Activated naive CD4-positive, alpha-beta T cell (primary cell): ENCODE measurements at places on chromosomes 5 and 9.
A peak's percentile ranks its signal among the peaks of the same experiment; 100 is the strongest.

- no peak for DNase-seq
Observed at GRCh38 chr5:151742870-151743294, 15.5 kb downstream of the ATOX1 start.

DNA sequence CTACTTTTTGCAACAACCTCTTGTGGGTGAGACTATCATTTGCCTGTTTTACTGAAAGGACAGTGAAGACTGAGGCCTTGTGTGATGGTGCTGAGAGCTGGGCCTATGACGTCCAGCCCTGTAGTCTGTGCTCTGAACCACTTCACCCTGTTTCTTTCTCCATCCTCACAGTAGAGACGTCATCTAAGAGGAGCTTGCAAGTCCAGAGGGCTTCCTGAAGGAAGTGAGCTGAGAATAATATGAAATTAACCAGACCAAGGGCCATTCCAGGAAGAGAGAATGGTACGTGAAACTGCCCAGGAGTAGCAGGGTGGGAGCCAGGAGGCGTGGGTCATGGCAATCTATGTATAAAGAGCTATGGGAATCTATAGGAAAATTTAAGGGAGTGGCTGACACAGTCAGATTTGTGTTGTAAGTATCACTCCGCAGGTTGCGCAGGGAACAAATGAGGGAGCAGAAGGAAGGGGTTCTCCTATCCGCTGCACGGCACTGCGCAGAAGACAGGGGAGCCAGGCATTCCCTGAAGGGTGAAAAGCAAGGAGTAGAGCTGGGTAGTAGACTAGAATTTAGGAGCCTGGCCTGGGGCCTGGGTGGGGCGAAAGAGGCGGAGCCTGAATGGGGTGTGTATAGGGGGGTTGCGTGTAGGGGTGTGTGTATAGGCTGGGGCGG lies 596 bp upstream of the FGFR4 start:
- no peak for DNase-seq

- DNase-seq, result no peak
Observed at GRCh38 chr5:56833325-56833724, 18.0 kb downstream of the MAP3K1 start.

GRCh38 chr5:160486573-160486972 lies 64.9 kb downstream of the PTTG1 start:
- no peak for DNase-seq

- no peak for DNase-seq
Observed at GRCh38 chr5:10445352-10445751, 3.7 kb downstream of the ROPN1L start.

DNA sequence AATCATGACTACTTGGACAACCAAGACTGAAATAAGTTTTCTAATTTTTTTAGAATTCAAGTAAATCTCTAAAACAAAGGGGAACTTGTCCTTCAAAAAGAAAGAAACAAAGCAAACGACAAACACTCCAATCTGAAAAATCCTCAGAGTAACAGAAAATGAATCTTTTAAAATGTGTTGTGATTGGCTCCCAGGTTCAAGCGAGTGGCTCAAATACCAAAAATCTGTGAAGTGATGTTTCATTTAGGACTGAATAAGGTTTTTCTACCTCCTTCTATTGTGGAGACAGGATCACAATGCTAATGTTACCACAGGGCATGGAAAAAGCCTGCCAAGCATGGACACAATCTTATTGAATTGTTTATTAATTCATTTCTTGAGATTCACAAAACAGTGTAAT lies 415.7 kb downstream of the RAB3C start:
- DNase-seq, result no peak

GRCh38 chr5:50864466-50864865 lies 198.0 kb downstream of the PARP8 start:
- DNase-seq, result no peak

GRCh38 chr5:89268460-89268859 lies 385.5 kb upstream of the MEF2C start:
- DNase-seq, result no peak

DNA sequence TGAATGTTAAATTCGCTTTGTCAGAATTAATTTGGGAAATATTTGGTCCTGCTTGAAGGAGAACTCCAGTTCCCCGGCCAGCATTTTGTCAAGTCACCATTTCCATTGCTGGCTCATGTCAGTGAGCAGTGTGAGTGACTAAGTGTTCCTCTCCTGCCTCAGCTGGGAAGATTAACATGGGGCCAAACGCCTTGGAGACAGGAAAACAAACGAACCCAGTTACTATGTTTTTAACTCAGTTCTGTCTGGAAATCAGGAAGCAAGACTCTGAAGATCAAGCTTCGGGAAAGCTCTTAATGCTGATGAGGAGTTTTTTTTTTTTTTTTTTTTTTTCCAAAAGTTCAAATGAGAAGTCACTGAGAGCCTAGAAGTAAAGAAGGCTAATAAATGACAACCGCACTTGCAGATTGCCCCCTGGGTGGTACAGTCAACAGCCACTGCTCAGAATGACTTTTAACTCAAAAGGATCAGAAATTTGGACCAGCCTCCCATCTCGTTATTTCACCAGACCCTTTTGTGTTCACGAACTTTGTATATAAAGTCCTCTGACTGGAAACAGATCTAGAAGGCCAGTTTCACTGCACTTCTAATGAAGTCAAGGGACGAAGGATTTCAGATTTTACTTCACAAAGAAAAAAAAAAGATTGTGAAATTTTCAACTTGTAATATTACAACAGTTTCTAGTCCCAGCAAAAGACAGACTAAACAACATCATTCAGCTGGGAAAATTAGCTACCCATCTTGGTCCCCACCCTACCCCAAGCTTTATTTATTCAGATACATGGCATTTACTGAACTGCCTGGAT lies 121.3 kb downstream of the LHFPL2 start:
- no peak for DNase-seq

DNA sequence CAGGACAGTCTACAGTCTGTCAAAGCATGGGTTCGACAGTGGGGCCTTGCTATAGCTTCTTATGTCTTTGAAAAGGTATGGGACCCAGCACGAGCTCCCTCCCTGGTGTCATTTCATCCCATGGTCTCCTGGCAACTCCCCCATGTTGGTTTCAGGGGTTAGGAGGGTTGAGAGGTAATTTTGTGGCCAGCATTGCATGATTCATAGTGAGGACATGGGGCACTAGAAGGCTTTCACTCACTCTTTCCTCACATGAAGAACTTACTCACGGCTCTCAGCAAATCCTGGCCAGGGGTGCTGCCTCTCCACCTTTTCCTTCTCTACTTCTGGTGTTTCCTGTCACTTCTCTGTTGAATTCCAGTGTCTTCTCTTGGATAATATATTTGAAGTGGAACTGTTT lies 134.7 kb upstream of the TNPO1 start:
- no peak for DNase-seq

DNA sequence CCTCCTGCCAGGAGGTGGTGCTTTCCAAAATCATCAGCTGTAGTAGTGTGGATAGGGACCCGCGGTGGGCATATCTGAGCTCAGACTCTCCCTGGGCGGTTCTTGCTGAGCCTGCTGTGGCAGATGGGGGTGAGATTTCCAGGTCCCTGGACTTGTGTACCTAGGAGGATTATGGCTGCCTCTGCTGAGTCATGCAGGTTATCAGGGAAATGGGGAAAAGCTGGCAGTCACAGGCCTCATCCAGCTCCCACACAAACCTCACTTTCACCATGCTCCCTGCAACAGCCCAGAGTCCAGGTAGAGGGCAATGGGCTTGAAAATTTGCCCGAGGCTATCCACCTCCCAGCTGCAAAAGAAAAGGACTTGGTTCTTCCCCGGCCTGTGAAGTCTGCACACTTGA lies 23.4 kb upstream of the MAMDC2 start:
- DNase-seq, result no peak

GRCh38 chr5:134003817-134004625 lies 754 bp downstream of the VDAC1 start:
- DNase-seq, result peak; percentile 44

DNA sequence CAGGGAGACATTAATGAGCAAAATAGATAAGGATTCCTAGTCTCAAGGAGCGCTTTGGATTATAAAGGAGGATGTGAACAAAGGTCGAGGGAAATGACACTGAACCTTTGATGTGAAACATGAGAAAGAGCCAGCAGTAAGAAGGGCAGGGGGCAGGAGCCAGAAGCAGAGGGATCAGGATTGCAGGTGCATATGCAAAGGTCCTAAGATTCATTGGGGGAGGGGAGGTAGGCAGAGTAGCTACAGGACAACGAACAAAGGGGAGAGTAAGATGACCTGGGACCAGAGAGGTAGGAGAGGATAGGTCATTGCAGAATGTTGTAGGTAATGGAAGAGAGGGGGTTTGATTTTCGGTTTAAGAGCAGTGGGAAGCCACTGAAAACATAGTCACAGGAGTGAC lies 129.2 kb upstream of the TRPM3 start:
- DNase-seq, result no peak

DNA sequence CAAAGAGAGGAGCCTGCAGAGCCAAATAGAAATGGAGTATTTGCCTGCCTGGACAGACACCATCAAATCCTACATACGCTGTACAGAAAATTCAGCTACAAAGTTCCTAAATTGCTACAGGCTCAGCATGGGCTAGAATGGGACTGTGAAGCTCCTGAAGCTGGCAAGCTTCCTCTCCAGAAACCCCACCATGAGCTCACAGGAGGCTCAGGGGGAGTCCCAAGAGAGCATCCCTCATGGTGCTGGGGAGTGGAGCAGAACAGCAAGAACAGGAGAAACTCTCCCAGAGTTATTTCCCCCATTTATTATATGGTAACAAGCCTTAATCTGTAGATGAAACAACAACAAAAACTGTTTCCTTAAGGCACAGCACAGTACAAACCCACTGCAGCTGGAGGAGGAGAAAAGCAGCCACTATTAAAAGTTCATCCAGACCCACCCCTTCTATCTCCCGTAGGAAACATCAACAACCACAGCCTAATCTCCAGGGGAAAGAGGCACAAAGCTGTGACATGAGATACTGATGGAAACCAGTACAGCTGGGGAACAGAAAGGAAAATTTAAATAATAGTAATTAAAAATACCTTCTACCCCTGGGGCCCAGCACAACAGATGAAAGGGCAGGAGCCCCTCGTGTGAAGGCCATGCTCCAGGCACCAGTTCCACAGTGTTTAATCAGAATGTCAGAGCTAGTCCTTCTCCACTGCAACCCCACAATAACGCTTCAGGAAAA lies 548.5 kb downstream of the MTRR start:
- no peak for DNase-seq

DNA sequence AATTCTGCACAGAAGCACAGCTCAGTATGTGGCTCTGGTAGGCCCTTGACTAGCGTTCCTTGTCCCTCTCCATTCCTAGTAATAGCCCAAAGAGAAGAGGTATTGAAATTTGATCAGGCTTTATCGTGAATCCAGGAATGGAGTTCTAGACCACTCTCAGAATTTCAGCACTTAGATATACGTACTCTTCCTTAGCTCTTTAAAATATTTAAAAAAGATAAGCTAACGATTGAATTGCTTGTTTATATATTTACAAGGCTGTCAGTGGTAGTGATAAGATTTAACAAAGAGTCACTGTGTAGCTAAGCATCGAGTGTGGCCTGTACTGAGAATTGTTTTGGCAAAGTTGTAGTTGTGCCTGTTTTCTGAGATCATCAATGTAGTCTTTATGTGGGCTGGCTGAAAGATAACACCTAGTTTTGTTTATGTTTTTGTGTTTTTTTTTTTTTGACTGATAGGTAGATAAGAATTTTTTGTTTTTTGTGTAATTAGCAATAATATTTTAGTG lies 2.5 kb downstream of the KIAA1958 start:
- no peak for DNase-seq

GRCh38 chr9:117145081-117145480 lies 269.8 kb downstream of the ASTN2 start:
- no peak for DNase-seq

DNA sequence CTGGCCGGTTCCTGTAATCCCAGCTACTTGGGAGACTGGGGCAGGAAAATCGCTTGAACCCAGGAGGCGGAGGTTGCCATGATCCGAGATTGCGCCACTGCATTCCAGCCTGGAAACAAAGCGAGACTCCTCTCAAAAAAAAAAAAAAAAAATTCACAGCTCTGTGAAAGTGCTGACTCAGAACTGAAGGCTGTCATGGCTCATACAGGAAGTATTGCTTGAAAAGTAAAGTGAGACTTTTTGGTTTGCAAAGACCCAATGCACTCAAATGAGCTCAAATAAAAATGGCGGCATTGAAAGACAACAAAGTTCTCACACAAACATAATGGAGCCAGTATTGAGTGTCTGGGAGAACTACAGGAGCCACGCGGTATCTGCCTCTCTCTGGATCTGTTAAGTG lies 202.1 kb downstream of the FBXL7 start:
- no peak for DNase-seq

GRCh38 chr5:142003266-142003800 lies 9.5 kb downstream of the GNPDA1 start:
- no peak for DNase-seq

GRCh38 chr5:160524827-160525226 lies 103.2 kb downstream of the PTTG1 start:
- DNase-seq, result no peak

GRCh38 chr9:100999906-101000544 lies 28.5 kb upstream of the PLPPR1 start:
- DNase-seq, result no peak

DNA sequence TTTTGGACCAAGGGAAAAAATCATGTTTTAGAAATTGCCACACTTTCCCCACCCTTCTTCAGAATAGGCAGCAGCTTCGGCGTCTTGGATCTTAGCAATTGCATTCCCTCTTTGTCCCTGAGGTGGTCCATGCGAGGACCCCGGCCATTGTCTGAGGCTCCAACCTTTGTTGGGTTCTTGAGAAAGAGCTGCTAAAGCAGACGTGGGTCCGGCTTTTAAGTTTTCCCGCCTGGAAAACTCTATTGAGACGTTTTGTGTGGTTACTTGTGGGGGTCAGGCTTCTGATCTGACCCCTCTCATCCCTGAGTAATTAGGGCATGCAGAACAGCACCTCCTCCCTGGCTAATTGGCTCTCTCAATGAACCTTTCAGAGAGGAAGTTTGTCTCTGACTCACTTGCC lies 509.6 kb upstream of the TNC start:
- DNase-seq, result no peak

DNA sequence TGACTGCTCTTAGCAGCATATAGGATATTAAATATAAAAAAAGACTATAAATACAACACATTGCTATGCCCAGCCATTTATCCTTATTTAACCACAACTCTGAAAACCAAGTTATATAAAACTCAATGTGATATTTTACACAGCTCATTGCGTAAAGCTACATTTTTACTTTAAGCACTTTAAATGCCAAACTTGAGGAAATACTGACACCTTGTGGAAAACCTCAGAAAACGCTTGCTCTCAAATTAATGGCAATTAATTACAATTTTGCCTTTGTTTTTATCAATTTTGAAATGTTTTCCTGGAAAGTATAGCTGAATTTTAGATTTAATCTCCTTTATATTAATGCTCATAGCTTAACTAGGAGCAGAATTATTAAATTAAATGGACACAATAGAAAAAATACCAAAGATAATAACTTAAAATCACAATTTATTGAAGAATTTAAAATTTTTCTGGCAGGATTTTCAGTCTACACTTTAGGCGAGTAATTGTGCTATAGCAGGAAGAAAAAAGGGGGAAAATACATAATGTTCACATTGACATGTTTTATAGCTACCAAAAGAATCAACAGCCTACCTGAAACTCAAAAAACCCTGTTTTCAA lies 25.2 kb upstream of the PLAC8L1 start:
- no peak for DNase-seq

DNA sequence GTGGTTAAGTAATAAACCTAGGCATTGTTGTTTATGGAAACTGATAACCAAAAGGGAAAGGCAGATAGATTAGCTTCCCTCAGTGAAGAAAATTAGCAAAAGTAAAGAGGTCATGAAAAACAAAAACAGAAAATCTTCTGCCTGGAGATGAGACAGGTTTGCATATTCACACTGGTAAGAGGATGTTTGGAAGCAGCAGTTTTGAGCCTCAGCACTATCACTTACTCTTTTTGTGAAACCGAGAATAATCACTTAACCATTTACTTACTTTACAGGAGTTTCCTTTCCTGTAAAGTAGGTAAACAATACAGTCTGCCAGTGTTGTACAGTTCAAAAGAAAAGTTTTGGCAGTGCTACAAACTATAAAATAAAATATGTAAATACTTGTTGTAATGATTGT lies 35.5 kb upstream of the EMB start:
- DNase-seq, result no peak
